ENCODE measurements at places on chromosomes 11 and 22.

GRCh38 chr22:39123751-39124581 lies 26.9 kb downstream of the APOBEC3H start:
- no peak for DNase-seq

- peak; percentile 1 for DNase-seq
Observed at GRCh38 chr11:78325274-78325781, 92.3 kb downstream of the GAB2 start.

- DNase-seq = peak; percentile 76
Observed at GRCh38 chr22:20456064-20456721, 18.6 kb upstream of the SCARF2 start.

DNA sequence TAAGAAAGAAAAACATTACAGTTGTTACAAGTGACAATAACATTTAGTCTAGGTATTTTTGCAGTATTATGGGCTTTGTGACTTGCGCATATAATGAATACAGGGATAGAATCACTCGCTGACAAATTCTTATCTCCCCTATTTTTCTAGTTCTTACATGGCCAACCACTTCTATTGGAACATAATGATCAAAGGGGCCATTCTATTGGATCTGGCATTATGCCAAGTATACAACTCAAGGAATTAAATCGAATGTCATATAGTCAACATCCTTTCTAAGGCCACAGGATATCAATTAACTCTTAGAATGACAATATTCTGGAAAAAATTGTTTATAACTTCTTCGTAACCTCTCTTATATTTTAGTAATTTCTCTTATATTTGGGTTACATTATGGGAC lies 272.0 kb downstream of the TTC28 start:
- DNase-seq = no peak

DNA sequence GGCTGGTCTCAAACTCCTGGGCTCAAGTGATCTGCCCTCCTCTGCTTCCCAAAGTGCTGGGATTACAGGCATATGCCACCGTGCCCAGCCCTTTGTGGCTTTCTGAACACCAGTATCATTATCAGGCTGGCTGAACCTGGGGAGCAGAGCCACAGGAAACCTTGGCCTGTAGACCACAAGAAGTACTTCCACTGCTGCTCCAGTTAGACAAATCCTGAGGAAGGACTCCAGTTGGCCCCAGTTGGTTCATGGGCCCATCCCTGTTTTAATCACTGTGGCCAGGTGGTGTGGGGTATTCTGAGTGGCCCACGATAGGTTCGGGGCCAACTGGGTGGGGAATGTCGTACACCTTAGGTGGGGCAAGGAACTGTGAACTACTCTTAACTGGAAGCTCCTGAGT lies 5.5 kb upstream of the DUSP18 start:
- no peak for DNase-seq

GRCh38 chr11:30106222-30107181 lies 89.7 kb upstream of the KCNA4 start:
- DNase-seq = no peak

Measured in stimulated activated CD4-positive, alpha-beta T cell treated with anti-CD3 and anti-CD28 coated beads, Interleukin-4, amount 100 ng/mL, for 4 hours (primary cell).